Activated CD4-positive, alpha-beta T cell treated with anti-CD3 and anti-CD28 coated beads, Interleukin-2, amount 50 U/mL, for 4 hours (primary cell): ENCODE measurements at places on chromosomes 4 and X.

DNA sequence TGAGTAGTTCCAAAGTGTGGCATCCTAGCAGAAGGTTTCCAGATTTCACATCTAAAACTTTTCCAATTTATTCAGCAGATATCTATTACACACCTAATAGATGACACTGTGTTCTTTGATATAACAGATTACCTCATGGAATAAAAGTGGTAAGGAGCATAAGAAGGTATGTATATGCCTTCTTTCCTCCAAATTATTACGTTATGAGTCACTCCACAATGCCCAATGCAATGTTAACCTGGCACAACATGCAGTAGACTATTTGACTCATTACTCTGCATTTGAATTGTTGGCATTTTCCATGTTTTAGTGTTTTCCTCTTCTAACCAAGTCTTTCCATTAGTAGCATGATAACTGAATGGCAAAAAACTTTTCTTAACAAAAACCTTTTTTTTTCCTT is 383.6 kb downstream of the ADGRL3 start:
- DNase-seq, result no peak

DNA sequence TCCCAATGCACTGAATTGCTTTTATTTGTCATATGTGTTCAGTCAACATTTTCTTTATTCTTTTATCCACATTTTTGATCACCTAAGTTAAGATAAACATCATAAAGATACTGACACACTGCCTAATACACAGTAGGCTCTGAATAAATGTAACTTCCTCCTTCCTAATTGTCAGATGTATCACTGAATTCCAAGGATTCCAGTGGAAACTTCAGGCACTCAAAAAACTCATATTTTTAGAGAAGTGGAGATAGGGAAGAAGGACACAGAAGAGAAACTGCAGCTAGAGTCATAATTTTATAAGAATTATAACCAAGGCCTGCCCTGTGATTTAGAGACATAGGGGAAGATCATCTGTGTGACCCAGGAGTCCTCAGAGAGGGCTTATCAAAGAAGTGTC is 753.3 kb downstream of the ADGRL3 start:
- no peak for DNase-seq

DNA sequence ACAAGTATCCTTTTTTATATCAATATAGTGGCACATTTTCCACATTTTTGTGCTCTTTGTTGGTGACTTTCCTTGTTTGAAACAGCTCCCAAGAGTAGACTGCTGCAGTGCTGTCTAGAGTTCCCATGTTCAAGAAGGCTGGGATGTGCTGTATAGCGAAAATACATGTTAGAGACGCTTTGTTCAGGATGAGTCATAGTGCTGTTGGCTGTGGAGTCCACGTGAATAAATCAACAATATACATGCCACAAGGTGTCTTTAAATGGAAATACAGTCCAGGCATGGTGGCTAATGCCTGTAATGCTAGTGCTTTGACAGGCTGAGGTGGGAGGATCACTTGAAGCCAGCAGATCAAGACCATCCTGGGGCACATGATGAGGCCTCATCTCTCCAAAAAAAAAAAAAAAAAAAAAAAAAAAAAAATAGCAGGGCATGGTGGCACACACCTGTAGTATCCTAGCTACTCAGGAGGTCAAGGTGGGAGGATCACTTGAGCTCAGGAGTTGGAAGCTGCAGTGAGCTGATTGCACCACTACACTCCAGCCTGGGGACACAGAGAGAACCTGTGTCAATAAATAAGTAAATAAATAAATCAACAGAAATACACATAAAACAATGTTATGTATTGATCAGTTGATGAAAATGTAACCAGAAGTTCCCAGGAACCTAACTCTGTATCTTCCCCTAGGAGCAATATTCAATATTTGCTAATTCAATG is 256.8 kb upstream of the STS start:
- DNase-seq, result no peak

- DNase-seq, result no peak
These were observed 66.9 kb downstream of the GALNTL6 start for GRCh38 chr4:171880136-171880535.

DNA sequence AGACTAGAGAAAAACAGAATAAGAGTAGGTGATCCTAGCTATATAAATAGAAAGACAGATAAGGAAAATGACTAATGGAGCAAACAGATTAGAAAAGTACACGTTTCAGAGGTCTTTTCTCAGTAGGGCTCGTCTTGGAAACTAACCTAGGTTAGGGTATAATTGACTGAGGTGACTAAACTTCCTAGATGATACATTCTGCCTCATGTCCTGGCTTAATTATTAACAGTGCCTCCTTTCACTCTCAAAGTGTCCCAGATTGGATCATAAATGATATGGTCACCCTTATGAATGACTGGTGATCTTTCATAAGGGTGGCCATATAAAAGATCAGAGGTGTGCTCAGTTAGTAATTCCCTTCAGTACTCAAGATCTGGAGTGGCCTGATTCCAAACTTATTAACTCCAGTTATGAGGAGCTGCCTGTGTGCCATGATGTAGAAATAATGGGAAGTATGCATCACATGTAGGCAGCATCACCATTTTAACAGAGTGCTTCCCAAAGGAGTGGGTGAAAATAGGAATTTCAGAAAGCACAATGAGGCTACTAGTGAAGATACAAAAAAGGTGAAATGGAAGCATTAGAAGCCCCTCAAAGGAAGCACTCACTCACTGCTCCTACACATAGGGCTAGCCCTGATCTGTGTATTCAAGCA is 14.7 kb upstream of the GRIA3 start:
- no peak for DNase-seq

GRCh38 chr4:42845586-42845985 is 46.9 kb upstream of the GRXCR1 start:
- no peak for DNase-seq
